ENCODE measurements at places on chromosomes 1 and 21.
A peak's percentile ranks its signal among the peaks of the same experiment; 100 is the strongest.

DNA sequence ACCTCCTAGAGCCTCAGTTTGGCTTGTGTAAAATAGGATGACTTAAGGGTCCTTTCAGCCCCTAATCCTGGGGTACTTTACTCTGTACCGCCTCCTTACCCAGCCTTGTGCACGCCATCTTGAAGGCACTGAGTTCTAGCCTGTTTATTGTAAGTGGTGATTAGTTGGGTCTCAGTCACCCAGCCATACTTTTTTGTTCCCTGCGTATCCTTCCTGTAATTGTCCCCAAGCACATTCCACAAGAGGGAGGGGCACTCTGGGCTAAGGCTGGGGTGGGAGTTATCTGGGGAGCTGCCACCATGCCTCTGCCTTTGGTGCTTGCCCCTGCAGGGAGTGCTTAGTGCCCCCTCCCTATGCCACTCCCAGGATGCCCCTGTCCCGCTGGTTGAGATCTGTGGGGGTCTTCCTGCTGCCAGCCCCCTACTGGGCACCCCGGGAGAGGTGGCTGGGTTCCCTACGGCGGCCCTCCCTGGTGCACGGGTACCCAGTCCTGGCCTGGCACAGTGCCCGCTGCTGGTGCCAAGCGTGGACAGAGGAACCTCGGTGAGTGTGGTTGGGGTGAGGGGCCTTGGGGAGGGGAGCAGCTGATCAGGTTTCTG lies 856 bp downstream of the FDPS start:
- DNase-seq, result no peak

- DNase-seq, result no peak
Measured at GRCh38 chr21:43959231-43960116, 52.6 kb upstream of the TRAPPC10 start.

- DNase-seq, result peak; percentile 87
Measured at GRCh38 chr1:109792056-109792831, 28.5 kb upstream of the EPS8L3 start.

DNA sequence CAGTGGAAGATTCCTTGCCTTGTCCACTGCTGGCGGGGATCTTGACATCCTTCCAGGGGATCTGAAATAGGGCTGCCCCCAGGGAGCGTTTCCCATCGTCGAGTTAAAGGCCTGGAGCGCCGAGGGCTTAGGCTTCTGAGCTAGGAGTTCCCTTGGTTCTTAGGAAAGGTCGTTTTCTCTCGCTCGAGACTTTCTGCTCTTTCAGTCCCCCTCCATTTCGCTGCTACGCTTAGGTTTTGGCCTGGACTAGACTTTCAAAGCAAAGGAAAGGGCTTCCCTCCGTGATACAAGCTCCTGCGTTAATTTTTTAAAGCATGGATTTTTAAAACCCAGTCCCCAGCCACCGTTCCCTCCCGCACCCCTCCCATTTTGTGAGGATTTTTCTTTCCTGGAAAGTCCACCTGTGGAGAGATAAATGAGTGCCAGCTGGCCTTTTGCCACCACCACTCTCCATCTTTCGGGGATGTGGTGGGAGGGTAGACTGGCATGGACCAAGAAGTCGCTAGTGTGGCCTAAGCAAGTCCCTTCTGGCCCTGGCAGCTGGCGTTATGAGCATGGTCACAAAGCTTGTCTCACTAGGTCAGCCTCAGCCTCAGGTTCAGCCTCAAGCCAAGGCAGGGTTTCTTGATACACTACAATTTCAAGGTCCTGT lies 9.2 kb downstream of the NR5A2 start:
- DNase-seq, result no peak

GRCh38 chr1:226203655-226204054 lies 17.1 kb upstream of the ACBD3 start:
- no peak for DNase-seq

GRCh38 chr1:55282058-55282457 lies 66.9 kb upstream of the USP24 start:
- no peak for DNase-seq

DNA sequence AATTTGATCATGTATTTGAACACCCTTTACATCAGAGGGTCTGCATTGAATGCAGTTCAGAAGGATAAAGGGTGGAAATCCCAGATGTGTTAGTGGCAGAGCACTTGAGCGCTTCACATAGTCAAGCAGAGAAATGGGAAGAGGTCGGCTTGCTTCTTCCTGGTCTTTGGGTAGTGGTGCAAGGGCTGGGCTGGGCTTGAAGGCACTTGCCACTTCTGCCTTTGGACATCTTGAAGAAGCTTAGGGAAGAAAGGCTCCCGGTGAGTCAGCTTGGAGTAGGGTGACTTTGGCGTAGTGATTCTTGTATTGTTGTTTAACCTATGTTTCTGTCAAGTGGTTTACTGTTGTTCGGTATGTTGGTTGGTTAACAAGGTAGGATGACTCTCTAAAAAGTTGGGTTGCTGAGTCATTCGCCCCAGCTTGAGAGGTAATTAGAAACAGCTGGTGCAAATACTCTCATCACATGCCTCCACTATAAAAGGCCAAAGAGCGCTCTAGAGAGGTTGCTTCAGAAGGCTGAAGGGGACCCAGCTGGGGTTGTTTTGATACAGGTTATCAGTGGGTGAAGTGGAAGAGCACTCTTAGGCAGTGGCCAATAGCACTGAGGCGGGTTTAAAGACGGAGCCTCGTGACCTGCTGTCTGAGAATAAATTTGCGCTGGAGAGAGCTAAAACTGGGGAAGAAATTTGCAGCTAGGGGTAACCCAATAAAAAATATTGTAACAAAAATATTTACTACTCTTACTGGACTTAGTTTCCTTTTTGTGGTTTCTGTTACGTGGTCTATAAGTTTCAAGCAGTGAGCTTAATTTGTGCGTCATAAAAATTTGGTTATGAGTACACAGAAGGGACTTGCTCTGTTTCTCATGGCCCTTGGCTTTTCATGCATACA lies 1.4 kb downstream of the BACH1 start:
- no peak for DNase-seq

DNA sequence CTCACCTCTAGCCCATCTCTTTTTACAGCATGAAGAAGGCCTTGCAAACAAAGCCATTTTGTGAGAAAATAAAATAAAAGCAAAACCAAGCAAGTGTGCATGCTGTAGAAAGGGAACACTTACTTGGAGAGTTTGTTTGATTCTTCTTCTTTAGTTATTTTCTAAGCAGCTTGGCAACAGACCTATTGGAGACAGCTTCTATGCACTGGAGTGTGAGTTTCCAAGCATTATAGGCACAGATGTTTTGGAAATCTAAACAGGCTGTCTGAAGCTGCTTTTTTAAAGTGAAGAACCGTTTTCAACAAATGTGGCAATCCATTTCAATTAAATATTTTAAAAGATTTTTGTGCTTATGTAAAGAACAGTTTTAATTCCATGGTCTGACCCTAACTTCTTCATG lies 76.6 kb downstream of the NGF start:
- DNase-seq, result no peak

DNA sequence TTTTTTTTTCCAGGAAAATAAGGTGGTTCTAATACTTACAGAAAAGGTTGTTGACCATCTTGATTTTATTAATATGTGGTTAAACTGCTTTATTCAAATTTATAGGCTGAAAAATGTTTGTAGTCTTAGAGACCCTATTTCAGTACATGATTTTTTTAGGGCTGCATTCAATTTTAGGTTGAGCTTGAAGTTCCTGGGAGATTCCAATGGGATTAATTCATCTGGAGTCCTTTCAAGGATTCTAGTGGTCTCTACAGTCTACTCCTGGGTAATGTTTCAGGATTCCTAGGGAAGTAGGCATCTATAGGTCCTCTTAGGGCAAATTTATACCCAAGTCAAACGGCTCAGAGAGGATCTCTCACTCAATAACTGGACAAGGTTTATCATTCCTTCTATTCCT lies 126.7 kb downstream of the HMCN1 start:
- DNase-seq, result no peak

GRCh38 chr1:48704736-48705135 lies 72.0 kb downstream of the BEND5 start:
- no peak for DNase-seq

DNA sequence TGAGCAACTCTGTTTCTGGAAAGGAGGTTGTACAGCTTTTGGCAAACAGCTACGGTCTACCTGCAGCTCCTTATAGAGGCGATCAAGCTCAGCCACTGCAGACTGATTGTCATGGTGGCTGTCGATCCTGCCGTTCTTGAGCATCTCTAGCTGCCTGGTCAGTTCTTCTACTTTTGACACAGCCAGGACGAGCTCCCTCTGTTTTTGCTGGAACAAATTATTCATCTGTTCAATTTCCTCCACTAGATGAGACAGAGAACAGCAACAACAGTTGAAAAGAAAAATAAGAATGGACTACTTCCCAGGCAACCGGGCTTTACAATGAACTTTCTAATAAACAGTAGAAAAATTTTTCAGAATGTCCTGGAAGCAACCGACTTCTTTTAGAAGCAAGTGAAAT lies 42.5 kb downstream of the TP53BP2 start:
- DNase-seq, result no peak

GRCh38 chr1:111604931-111605330 lies 14.7 kb upstream of the RAP1A start:
- DNase-seq, result no peak

DNA sequence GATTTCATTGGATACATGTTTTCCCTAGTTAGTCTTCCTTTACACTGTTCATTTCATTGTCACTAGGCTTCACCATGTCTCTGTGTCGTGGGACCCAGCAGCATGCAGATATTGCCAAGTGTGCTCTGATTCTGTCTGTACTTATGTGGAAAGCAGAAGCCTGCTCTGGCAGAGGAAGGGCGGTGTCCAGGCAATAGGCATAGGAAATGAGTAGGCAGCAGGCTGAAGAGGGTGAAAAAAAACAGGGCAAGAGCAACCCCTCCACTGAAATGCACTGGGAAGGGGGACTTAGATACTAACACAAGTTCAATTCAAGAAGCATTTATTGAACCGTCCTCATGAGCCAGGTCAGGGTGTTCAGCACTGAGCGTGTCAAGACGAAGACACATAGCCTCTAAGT lies 85.2 kb upstream of the VAV3 start:
- no peak for DNase-seq

DNA sequence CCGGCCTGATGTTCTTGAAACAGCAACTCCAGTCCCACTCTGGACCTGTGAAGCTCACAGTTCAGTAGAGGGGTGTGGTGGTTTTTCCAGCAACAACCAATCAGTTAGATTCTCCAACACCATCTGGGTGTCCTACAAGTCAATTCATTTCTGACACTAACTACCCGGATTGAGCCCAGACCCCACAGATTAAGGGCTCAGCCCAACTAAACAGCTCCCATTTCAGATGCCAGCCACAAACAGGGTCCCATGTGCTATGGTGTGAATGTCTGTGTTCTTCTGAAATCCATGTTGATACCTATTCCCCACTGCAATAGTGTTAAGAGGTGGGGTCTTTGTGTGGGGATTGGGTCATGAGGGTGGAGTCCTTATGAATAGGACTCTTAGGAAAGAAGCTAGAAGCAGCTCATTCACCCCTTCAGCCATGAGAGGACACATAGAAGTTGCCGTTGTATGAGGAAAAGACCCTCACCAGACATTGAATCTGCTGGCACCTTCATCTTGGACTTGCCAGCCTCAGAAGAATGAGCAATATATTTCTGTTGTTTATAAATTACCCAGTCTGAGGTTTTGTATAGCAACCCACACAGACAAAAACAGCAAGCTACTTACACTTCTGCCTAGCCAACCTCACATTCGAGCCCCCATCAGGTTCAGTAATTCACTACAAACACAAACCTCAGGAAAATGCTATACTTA lies 53.6 kb downstream of the IRF2BP2 start:
- DNase-seq, result no peak

- DNase-seq, result no peak
Measured at GRCh38 chr1:163826500-163826899, 504.7 kb downstream of the NUF2 start.

DNA sequence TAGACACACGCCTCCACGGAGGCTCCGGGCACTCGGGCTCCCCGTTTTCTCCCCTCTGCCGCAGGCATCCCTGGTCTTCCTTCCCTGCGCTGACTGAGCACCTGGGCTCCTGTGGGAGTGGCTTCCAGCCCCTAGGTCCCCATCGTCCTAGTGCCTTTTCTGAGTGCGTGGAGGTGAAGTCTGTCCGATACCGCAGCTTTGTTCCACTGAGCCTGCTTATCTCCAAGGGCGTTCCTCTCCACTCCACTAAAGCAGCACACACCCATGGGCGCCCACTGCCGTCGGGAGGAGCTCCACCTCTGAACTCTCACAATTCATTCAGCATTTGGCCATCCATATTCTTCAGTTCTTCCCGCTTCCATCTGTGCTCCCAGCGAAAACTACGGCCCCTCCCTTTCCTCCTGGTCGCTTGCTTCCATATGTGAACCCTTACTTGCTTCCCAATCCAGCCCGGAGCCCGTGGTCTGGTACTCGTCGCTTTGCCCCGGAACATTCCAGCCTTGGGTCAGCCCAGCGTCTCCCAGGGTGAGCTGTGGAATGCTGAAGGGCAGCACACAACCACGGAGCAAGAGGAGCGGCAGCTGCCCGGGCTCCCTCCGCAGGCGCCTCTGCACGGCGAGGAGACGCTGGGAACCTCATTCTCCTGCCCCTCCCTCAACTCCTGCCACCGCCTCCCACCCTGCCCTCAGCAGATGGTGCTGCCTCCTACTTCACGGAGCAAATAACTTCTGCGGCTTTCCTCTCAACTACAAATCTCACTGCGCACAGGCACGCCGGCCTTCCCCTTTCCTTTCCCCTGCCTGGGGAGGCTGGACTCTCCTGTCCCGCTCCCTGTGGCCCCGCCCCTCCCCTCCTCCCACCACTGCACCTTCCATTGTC lies 27.5 kb downstream of the ATP8B2 start:
- DNase-seq, result no peak

GRCh38 chr1:207853372-207853757 lies 57.6 kb downstream of the CD34 start:
- DNase-seq, result no peak

- no peak for DNase-seq
Measured at GRCh38 chr1:213103377-213104306, 52.6 kb downstream of the RPS6KC1 start.

DNA sequence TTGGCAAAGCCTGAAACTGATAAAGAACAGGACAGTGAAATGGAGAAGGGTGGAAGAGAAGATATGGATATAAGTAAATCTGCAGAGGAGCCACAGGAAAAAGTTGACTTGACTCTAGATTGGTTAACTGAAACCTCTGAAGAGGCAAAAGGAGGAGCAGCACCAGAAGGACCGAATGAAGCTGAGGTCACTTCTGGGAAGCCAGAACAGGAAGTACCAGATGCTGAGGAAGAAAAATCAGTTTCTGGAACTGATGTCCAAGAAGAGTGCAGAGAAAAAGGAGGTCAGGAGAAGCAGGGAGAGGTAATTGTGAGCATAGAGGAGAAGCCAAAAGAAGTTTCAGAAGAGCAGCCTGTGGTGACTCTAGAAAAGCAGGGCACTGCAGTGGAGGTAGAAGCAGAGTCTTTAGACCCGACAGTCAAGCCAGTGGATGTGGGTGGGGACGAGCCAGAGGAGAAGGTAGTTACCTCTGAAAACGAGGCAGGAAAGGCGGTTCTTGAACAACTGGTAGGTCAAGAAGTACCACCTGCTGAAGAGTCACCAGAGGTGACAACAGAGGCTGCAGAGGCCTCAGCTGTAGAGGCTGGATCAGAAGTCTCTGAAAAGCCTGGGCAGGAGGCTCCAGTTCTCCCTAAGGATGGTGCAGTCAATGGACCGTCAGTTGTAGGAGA lies 16.3 kb downstream of the CCDC17 start:
- DNase-seq, result no peak

- no peak for DNase-seq
Measured at GRCh38 chr1:75855010-75855409, 58.3 kb downstream of the MSH4 start.

- DNase-seq, result no peak
Measured at GRCh38 chr1:92502247-92502646, 15.5 kb upstream of the GFI1 start.
